ENCODE measurements at places on chromosomes 16 and 17.

DNA sequence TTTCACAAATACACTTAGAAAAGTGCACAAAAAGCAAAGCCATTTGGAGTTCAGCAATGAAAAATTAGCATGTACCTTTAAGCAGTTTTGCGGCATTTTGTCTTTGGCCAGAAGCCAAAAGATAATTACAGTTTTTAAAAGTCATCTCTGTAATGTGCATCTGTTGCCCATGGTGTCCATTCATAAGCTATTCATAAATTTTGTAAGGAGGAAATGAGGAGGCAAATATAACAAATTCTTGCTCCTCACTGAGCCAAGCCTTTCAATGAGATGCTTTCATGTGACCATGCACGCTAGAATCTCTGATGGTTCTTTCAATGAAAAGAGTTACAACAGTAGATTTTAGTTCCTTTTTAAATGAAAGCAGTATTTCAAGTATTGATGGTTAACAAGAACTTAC, 247.1 kb upstream of the MON1B start:
- DNase-seq = no peak

DNA sequence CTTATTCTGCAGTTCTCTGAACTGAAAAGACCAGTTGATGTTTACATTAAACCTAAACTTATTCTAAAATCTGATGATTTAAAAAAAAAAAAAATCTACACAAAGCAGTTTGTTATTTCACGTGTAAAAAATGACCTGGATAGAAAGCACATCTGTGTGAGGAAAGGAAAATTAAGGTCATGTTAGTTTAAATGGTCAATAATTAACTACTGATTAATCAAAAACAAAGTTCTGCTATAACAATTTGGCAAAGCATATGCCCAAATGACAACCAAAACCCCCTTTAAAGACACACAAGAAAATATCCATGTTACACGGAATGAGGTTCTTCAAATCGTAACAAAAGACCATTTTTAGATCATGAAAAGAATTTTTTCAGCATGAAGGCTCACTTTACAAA, 30.4 kb downstream of the CACNG1 start:
- DNase-seq = no peak

- no peak for DNase-seq
These were observed 183.6 kb downstream of the ZFHX3 start for GRCh38 chr16:72864130-72864833.

- peak; percentile 80 for DNase-seq
These were observed 3.3 kb downstream of the POLR3E start for GRCh38 chr16:22300427-22301071.

DNA sequence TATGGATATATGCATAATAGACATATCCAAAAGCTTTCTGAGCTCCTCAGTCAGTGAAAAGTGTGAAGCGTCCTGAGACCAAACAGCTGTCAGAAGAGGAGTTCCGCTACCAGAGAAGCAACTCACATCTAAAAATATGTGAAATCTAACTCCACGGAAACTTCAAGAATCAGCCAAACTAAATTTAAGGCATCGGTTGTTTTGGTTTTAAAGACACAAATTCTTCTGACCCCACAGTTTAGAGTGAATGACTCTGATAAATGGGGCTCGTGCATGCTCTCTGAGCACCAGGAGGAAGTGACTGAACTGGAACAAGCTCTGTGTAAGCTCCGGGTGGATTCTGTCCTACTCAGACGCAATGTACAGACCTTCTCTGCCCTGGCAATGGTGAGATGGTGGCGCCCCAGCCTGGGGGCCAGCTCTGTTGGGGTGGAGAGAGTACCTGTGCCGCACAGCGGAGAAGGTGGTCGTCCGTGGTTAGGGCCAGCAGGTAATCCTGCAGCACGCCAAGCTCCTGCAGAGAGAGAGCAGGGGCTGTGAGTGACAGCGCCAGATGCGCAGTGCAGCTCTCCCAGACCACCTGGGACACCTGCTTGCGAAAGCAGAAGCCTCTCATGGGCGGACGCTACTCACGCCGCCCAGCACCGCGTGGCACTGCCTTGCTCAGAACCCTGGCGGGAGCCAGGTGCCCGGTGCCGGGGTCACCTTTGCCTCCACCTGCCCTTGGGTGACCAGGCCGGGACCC, 44.4 kb upstream of the ATP2A3 start:
- no peak for DNase-seq

GRCh38 chr17:59561042-59561441, 4.4 kb upstream of the DHX40 start:
- DNase-seq = no peak

DNA sequence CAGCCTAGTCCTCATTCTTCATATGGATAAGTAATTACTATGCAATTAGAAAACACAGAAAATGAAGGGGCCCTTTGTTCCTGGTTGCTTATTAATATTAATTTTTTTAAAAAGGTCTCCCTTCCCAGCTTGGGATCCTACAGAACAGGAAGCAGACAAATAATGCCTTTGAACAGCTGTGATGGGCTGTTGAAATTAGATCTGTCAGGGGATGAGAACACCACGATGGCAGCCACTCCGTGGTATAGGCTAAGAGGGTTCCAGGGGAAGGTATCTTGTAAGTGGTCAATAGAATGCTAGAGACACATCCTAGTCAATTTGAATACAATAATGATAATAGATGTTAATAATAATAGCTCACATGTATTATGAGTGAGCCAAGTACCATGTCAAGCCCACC, 83.1 kb downstream of the CCDC182 start:
- DNase-seq = no peak

GRCh38 chr16:29862884-29863668, at the start of gene CDIPT:
Gene CDIPT, minus strand, starts transcription at chr16:29863226. Its CDS starts 369 bp downstream, at chr16:29862857.
- peak; percentile 96 for DNase-seq

DNA sequence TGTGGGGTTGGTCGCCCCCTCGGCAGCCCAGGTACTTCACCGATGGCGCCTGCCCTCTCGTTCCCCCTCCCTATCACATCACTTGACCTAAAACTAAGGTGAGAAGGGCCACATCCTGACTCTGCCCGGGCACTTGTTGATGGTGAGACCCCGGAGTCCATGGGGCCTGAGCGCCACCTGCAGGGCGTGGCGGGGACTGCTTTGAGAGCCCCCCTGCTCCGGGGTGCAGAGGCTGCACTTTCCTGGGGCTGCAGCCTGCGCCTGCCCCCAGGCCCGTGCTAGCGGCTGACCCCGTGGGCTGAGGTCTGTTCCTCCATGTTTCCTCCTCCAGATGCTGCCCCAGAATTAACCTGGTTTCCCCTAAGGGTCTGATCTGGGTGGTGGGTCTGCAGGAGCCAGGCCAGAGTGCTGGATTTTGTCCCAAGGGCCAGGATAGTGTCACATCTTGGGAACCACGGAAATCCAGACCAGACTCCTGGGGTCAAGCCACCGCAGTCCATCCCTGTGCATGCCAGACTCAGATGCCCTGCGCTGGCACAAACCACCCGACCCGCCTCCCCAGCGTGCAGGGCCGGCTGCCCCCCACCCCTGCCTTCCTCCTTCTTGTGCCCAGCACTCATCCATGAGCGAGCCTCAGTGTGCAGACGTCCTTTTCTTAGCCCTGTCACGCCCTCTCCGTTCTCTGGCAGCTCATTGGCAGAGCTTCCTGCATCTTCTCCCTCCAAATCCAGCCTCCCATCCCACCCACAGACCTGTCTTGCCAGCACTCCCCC, 2.7 kb downstream of the NDUFAF8 start:
- peak; percentile 67 for DNase-seq

DNA sequence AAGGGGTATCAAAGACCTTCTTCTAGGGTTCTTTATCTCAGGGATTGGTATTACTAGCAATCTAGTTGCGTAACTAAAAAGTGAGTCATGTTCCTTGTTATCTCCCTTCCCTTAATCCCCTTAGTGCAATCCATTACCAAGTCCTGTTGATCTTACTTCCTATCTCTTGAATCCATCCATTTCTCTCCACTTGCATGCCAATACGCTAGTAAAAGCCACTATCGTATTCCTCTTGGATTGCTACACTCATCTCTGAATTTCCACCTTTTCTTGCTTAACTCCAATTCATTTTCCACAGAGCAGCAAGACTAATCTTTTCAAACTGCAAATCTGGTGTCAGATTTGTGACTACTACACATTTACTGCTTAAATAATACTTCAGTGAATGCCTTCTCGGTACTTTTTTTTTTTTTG, 1.8 kb upstream of the ADAT1 start:
- DNase-seq = no peak

DNA sequence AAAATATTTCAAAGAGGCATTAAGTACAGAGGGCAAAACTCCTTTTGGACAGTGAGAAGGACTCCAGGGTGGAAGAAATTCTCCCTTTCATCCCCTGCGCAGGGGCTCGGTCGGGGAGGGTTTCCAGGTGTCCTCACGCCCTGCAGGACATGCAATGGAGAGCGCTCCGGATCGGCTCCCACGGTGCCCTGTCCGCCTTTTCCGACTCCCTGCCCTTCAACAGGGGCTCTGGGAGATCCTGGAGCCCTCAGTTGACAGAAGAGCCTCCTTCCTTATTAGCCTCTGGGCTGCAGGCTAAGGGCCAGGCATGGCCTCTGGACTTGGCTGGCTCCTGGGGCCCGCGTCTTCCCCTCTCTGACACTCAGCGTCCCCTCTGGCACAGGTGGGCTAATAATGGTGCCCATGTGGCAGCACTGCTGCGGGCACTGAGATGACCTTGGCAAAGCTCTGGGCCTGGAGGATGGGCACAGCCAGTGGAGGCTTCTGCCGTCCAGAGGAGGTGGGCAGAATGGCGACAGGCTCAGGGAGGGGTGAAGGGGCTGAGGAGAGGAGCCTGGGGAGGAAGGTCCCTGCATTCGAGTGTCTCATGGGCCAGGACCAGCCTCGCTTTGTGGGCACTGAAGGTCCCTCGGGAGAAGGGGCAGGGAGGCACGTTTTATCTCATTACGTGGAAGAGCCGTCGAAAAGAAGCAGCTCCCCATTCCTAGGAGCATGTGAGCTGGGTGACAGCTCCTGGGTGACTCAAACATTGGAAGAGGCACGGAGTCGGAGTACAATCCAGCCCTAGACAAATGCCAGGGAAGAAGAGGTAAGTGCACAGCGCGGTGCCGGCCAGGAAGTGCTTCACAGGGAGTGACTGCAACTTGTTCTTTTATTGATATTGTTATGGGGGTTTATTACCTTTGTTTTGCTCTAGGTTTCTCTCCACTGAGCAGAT, 161.7 kb downstream of the IRF8 start:
- no peak for DNase-seq

- DNase-seq = no peak
These were observed 15.0 kb downstream of the MYO15B start for GRCh38 chr17:75602644-75603043.

DNA sequence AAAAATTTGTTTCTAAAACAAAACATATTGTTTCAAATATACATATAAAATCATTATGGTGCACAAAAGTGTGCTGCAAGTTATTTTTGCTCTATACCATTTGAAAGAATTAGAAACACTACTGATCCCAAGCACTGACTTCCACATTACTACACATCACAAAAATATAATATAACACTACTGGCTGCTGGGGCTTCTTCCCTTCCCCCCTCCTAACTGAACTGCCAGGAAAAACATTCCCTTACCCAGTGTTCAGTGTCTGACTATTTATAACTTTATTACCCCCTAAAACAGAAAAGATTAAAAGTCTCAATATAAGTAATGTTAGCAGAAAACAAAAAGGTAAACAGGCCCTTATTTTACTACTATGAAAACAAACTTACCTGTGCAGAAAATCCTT, 36.9 kb downstream of the GPATCH8 start:
- DNase-seq = no peak

DNA sequence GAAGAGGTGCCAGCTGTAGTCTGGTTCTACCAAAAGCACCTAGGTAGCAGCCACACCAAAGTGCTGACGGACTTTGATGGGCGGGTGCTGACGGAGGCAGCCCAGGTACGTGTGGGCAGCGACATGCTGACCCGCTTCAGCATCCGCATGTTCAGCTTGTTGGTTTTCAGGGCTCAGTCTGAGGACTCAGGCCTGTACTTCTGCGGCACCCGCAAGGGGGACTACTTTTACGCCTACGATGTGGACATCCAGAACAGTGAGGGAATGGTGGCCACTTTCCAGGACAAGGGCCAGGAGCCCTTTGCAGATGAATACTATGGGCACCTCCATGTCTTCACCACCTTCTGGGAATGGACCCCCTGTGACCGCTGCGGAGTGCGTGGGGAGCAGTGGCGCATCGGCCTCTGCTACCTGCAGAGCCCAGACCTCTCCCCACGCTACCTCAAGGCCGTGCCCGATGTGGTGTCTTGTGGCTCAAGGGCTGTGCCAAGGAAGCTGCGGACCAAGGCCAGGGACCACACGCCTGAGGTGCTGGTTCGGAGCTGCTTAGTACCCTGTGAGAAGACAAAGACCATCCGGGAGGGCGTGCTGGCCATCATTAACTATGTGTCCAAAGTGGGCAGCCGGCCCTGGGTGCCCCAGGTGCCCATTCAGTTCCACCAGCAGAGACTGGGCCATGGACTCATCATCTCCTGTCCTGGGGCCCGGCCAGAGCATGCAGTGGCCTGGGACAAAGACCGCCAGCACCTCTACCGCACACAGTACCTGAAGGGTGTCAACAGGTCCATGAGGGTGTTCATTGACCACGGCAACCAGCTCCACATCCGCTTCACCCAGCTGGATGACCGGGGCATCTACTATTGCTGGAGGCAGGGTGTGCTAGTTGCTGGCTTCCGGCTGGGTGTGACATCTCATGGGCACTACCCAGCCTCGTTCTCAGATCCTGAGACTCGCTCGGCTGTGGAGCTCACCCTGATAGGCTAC, 5.0 kb upstream of the EFTUD2 start:
- no peak for DNase-seq

GRCh38 chr16:55663765-55664677, 8.2 kb downstream of the SLC6A2 start:
- DNase-seq = no peak

DNA sequence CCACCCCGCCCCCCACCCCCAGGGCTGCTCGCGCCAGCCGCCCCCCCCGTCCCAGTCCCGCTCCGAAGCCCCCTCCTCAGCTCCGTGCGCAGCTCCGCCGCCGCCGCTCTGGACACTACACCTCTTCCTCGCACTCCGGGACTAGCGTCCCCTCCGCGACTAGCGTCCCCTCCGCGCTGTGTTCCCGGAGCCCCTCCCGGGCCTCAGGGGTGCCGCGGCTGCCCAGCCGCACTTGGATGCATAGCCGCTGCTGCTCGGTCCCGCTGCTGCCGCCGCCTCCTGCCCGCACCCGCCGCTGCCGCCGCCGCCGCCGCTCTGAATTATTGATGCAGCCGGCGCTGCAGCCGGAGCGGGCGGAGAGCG, at the start of gene CBLN1:
CBLN1 (minus strand) TSS at position 359 of the 363 bp plus-strand sequence. CDS start 373 bp downstream, outside the sequence.
- DNase-seq = no peak

DNA sequence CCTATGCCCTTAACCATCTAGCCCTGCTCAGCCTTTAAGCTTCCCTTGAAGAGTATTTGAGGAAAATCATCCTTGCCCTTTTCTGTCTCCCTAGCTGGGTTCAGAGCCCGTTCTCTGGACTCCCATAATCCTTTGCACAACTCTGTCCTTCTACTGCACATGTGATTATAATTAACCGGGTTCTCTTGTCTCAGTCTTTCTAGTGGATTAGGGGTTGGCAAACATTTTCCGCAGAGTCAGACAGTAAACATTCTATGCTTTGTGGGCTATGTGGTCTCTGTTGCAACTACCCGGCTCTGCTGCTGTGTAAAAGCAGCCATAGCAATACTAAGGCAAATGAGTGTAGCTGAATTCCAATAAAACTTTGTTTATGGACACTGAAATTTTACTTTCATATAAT, 80.0 kb downstream of the CDRT15 start:
- DNase-seq = no peak

- DNase-seq = peak; percentile 11
These were observed 163.5 kb downstream of the CCT6B start for GRCh38 chr17:34797720-34798119.

GRCh38 chr17:65027305-65027704, 29.2 kb downstream of the GNA13 start:
- no peak for DNase-seq

Data from body of pancreas (tissue), 4 donors.